ENCODE measurements at places on chromosomes 2 and 18.

DNA sequence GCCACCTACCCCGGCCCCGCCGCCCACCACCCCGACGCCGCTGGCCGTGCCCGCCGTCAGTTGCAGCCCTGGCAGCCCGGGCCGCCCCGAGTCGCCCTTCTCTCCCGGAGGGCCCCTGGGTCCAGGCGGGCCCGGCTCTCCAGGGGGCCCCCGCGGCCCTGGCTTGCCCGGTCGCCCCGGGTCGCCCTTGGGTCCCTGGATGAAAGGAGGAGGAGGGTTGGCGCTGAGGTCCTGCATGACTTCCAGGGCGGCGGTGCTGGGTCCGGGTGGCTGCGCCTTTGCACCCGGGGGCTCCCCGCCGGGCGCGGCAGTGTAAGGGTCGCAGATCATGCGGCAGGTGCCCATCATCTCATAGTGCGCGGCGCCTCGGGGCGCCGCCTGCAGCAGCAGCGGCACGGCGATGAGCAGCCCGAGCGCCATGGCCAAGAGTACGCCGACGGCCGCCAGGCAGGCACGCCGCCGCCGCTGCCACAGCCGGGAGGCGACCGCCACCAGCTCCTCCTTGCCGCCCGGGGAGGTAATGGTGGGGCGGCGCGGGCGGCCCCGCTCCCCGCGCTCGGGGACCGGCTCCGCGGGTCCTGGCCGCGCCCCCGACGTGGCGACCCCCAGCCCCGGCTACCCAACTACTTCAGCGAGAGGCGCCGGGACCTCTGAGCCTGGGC lies 570 bp downstream of the C1QL2 start:
- DNase-seq: no peak

DNA sequence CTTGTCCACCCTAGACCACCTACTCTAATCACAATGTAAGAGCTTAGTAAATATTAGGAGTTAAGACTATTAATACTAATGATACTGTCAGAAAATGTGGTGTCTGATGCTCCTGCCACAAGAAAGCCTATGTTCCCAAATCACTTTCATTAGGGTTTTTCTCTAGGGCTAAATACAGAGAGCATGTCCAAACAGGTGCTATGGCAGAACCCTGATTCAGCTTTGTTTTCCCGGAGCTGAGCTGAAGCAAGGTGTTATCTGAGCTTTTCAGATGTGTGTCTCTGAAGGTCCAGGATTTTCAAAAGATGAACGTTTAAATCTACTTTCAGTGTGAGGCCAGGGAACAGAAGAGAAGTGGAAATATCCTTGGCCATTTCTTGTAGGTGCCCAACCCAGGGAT lies 40.6 kb downstream of the CPO start:
- no peak for DNase-seq

DNA sequence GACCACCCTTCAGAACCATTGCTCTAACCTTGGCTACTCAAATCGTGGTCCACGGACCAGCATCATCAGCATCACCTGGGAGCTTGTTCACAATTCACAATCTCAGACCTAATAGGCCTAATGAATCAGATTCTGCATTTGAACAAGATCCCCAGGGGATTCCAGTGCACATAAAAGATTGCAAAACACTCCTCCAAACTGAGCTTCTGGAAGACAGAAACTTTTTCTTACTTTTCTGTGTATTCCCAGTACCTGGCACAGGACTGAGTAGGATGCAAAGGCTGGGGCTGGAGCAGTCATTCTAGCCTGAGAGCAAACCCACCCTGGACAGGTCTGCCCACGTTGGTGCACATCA lies 115.1 kb upstream of the COPS8 start:
- DNase-seq: no peak

- DNase-seq: no peak
Observed at GRCh38 chr2:64434039-64434657, 19.8 kb upstream of the LGALSL start.

- DNase-seq: no peak
Observed at GRCh38 chr2:152336854-152337510, 2.0 kb downstream of the FMNL2 start.

GRCh38 chr18:78085241-78086185 lies 835.9 kb downstream of the GALR1 start:
- no peak for DNase-seq
